ENCODE measurements at places on chromosomes 4 and X.
A peak's percentile ranks its signal among the peaks of the same experiment; 100 is the strongest.

- DNase-seq, result peak; percentile 58
Measured at GRCh38 chrX:1673337-1673736, 58.5 kb downstream of the ASMT start.

- DNase-seq, result no peak
Measured at GRCh38 chrX:96140796-96141195, 543.8 kb upstream of the DIAPH2 start.

- no peak for DNase-seq
Measured at GRCh38 chr4:143538979-143539669, 25.6 kb downstream of the SMARCA5 start.

- no peak for DNase-seq
Measured at GRCh38 chr4:68249434-68249833, 3.9 kb upstream of the TMPRSS11B start.

GRCh38 chr4:138639018-138639741, 376.4 kb upstream of the NOCT start:
- DNase-seq, result no peak

GRCh38 chr4:61162116-61162515, 38.0 kb upstream of the ADGRL3 start:
- no peak for DNase-seq

DNA sequence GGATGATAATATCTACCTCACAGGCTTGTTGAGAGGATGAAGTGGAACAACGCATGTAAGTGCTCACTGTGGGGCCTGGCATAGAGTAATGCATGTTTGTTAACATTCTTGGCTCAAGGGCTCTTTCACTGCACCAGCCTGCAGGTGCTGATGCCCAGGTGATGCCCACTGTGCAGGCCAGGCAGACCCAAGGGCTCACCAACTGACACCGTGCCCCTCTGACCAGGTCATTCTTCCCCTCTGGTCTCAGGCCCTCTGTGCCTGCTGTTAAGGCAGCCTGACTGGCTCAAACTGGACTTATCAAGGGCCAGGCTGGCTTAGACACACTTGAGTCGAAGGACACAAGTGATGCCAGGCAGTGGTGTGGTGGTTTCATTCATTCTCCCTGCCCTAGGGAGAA, 90.5 kb downstream of the PJA1 start:
- no peak for DNase-seq

GRCh38 chr4:144411119-144411518, 234.8 kb upstream of the HHIP start:
- DNase-seq, result no peak

- no peak for DNase-seq
Measured at GRCh38 chr4:74904509-74905065, 28.3 kb upstream of the PARM1 start.

DNA sequence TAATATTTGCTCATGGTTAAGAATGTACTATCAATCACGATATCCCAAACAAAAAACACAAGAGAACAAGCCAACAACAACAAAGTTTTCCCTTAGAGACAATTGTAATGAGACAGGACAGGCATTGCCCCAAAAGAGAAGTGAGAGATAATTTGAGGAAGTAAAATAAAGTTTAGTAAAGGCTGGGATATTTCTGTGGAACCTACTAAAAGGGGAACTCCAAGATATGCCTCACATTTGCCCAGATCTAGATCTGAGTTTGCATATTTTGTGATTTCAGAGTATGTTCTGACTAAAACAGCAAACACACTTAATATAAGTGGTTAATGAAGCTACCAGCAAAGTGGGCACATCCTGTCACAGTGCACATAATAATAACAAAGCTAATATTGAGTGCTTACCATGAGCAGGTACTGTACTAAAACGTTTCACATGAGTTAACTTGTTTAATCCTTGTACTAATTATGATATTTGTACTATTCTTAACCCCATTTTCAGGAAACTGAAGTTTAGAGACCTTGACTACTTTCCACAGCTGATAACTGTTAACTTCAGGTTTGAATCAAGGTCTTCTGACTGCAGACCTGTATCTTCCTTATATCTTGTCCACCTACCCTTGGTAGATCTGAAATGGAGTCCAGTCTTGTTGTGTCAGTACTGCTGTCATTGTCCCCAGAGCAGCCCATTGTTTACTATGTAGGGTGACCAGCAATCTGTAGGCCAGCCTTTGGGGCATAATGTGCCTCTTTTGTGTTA, 26.0 kb upstream of the BMP2K start:
- DNase-seq, result no peak

DNA sequence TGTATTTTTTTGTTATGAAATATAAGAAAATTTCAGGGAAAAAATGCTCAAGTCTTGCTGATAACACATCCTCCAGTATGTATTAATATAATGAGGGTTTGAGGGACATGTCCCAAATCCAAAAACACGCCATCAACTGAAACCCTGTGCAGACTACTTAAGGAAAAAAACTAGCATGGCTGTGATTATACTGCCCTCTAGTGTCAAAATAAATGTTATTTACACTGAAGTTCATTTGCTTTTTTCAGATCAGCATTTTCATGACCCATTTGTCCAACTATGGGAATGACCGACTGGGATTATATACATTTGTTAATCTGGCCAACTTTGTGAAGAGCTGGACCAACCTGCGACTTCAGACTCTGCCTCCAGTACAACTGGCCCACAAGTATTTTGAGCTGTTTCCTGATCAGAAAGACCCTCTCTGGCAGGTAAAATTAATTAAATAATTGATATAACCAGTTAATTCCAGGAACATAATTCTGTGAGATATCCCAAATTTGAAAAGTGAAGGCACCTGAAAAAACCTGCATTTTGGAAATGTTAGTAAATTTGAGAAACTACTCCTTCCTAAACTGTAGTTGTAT, 128.5 kb downstream of the PRSS12 start:
- peak; percentile 6 for DNase-seq

DNA sequence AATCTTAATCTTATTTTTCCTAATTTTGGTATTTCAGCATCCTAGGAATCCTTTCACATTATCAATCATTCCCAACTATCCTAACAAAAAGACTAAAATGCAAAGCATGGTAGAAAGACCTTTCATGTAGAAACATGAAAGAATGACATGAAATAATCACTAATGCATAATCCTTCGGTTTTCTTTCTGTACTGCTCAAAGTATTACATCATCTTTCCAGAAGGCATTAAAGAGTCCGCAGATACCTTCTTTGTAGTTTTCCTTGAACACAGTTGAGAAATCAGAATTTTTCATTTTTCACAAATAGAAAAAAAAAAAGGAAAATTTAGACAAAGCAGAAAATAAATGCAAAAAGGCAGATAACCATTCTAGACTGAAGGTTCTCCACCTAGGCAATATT, 11.5 kb downstream of the RCHY1 start:
- DNase-seq, result no peak

- no peak for DNase-seq
Measured at GRCh38 chrX:132481449-132481848, 7.4 kb downstream of the MBNL3 start.

DNA sequence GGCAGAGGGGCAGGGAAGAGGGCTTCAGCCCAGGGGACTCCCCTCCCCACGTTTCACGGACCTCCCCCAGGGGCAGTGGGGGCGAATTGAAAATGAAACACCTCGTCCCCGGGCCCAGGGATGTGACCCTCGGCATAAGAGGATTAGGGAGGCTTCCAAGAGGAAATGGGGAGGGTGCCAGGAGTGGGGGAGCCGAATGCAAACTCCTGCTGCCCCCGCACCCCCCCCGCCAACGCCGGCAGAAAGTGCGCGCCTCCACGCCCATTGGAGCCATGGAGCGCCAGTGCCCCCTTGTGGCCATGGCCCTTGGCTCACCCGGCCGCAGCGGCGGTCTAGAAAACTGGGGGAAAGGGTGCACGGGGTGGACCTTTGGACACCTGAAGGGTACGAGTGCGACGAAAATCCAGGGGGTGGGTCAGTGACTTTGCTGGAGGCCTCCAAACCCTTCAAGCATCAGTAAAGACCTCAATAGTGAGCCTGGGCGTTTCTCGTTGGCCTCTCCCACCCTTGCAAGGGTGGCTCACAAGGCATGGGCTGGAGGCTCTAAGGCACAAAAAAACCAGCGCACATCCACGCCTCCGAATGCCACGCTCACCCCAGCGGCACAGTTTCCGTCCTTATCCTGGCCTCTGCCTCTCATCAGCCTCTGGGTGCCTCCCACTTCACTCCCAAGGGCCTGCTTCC, 120.8 kb upstream of the PJA1 start:
- peak; percentile 51 for DNase-seq

DNA sequence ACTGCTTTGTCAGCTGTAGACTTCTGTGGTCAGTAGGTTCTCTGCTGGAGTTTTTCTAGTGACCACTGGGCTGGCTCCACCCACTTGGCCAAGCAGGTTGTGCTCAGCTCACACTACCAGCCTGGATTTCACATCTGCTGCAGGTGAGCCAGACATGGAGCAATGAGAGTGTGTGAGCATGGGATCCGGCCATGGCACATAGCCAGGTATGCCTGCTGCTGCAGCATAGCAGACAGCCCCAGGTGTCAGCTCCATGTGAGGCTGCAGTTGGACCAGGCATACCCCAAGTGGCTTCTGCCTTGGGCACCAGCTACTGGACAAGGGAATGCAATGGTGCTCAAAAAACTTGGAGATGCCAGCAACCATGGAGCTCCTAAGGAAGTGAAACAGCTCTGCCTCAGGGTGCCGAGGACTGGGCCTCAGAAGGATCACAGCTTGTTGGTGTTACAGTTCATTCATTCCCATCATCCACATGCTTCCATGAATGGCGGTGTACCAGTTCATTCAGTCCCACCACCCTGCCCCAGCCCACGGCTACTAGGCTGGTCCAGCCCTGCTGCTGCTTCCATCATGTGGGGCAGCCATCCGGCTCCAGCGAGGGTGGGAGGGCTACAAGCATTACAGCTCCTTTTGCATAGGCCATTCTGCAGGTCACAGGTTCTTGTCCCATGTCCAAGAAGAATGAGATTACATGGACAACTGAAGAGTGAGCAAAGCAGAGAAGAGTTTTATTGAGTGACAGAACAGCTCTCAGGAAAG, 389.1 kb upstream of the PCDH7 start:
- DNase-seq, result no peak

DNA sequence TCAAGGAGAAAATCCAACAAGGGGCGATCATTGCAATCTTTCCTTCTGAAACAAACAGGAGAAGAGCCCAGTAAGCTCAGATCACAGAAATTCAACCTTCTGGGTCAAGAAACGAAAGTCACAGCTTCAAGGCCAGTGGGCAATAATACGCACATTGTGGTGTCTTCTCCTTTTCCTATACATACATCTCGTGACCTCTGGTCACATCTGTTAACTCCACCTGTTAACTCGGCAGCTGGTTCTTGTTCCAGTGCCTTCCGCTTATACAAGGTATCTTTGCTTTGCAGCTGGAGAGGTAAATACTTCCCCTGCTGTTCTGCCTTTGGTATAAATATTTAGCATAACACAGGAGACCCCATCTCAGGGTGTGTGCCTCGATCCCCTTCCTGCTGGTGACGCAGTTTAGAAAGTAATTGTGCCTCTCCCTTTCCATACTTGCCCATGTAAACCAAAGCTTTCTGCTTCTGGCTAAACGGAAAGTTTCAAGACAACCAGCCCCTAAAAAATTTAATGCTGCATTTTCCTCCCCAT, 45.0 kb downstream of the CCDC149 start:
- no peak for DNase-seq

- DNase-seq, result no peak
Measured at GRCh38 chrX:13816643-13817627, at the start of gene GPM6B. Gene GPM6B, minus strand, starts transcription at chrX:13817093. Its CDS starts 189 bp downstream, at chrX:13816904.

DNA sequence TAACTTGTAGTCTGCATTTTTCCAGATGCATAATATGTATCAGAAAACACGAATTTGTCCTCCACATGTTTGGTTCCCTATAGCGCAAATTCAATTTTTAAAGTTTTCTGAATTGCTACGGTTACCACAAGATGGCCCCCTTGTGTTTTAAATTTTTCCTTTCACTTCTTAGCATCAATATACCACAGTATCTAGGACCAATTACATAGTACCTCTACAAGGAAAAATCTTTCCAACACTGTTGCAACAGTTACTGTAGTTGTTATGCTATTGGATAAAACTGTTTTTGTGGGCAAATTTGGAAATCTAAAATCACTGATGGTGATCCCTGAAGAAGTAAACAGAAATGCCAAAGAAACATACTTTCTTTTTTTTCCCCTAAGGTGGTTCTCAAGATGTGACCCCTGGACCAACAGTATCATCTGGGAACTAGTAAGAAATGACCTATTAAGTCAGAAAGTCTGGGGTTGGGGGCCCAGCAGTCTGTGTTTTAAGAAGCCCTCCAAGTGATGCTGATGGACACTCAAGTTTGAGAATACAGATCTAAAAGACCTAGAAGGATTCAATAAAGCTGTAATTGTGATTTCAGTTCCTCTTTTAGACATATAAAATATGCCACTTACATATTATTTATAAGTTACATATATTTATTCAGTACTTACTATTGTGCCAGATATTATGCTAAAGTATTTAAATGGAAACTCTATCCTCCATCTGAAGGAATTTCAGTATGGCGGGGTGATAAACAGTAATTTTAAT, 3.1 kb downstream of the ZGRF1 start:
- peak; percentile 18 for DNase-seq

GRCh38 chr4:5759236-5760075, 48.5 kb downstream of the EVC start:
- DNase-seq, result no peak

DNA sequence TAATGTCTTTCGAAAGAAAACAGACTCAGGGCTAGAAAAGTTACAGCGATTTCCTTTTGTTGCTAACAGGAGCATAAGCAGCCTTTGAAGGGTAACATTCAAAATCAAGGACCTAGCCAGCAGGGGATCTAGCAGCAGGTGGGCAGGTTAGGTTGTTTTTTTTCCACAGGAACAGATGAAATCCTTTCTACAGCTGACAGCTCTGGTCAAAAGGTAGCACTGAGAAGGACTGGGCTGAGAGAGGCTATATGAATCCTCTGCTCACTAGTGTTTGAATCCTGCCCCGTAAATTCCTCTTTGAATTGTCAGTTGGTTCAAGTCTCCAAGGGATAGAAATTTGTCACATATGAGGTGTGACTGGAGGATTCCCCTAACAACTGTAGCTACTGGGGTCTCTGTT, 188.2 kb downstream of the SH2D1A start:
- no peak for DNase-seq

- no peak for DNase-seq
Measured at GRCh38 chr4:119315036-119315435, 6.9 kb downstream of the FABP2 start.

DNA sequence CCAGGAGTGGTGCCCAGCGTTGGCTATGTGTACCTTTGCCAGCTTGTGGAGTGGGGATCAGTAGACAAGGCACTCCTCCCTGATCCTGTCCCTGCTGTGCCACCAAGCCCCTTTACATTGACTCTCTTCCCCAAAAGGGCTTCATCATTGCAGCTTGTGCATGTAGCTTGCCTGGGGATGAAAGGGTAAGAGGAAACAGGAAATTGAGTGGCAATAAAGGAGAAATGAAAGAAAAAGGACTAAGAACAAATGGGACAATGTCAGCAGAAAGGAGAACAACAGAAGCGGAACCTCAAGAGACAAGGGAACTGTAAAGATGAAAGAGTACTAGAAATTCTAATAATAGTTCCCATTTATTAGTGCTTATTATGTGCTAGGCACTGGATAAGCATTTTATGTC, 8.7 kb upstream of the IL13RA1 start:
- no peak for DNase-seq

- no peak for DNase-seq
Measured at GRCh38 chr4:73707269-73707875, 33.0 kb upstream of the CXCL8 start.

GRCh38 chr4:6529021-6529420, 46.0 kb upstream of the MAN2B2 start:
- DNase-seq, result no peak

Data from activated CD4-positive, alpha-beta T cell treated with anti-CD3 and anti-CD28 coated beads, Interleukin-2, amount 10 ng/mL, durations not matched to agents 7 days and 5 days (primary cell).